Esophagus squamous epithelium (tissue), 5 donors: ENCODE measurements at places on chromosomes 7 and 10.

DNA sequence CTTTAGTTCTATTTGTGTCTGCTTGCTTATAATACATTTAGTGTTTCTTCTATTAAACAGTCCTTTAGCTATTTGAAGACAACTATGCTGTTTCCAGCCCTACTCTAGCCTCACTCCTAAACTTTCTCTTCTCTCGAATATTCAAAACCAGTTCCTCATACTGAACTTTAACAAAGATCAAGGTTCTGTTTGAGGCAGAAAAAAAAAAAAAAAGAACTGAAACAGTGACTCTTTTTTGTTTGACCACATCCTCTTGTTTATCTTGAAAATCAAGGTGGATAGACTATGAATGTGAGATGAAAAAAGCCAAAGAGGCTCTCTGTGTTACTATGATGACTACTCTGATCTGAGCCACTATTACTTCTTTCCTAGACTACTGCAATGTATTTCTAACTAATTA is 154.3 kb downstream of the ZNF365 start:
- DNase-seq: no peak

DNA sequence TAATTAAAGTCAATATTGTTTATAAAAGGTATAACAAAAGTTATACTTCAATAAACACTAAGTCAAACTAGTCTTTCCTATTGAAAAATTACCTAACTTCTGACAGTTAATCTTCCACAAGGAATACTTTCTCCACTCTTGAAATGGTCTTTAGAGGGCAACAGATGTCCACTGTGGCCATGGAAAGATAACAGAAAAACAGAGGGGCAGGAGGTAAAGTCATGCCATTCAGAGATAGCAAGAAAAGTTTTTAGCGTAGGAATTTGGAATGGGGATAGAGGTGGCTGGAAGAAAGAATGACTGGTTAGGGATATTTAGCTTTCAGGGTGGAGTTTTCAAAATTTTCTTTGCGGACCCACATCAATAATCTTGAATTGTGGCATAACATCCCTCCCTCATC is 34.7 kb downstream of the HYCC1 start:
- DNase-seq: no peak

DNA sequence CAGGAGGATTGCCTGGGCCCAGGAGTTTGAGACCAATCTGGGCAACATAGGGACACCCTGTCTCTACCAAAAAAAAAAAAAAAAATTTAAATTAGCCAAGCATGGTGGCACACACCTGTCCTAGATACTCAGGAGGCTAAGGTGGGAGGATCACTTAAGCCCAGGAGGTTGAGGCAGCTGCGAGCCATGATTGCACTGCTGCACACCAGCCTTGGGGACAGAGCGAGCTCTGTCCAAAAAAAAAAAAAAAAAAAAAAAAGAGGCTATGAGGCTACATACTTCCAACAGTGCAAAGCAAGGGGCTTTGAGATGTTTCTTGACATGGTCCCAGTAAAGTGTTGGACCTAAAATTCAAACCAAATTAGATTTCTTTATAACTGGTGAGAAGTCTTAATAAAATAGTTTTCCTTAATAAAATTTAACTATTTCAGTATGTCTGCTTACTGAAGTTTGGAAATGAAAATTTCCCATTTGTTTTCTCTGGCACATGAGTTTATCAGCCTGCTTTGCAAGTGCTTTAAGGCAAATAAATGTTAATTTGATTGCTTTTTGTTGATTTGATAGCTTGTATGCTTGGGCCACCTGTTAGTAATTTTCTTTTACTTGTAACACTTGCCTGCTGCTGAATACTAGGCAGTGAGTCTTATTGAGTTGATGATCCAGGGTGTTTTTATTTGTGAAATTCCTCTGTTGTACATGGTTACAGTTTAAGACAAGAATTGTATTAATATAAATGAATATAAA is 16.1 kb downstream of the CALU start:
- no peak for DNase-seq

- no peak for DNase-seq
Observed at GRCh38 chr7:70694971-70695794, 436.8 kb upstream of the GALNT17 start.

DNA sequence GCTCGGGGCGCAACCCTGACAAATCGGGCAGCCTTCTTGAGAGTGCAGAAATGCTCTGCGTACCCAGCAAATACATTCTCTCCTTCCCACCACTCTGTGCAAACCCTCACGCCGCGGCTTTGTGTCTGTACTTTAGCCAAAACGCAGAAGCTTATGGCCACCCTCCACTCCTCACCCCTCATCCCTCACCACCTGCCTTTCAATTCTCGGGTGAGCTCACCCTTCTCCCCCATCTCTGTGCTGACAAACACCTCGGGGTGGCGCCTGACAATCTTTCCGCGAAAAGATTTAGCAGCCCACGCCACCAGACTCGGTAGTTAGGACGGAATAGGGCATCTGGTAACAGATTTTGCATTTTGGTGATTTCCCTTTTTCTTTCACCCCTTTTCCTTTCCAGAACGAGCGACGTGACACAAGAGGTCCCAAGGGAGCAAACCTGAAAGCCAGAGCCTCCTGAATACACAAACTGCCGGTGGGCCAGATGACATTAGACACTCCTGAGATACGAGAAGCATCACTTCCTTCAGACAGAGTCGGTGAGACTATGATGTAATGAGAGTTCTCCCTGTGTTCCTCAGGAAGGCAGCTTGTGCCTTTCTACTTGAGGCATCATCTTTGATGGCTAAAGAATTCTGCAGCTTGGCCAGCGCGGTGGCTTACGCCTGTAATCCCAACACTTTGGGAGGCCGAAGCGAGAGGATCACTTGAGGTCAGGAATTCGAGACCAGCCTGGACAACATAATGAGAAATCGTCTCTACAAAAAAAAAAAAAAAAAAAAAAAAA is 671 bp upstream of the ATAD1 start:
- no peak for DNase-seq

- no peak for DNase-seq
Observed at GRCh38 chr10:33015761-33016547, 57.9 kb upstream of the ITGB1 start.

GRCh38 chr10:103184615-103185014 is 8.5 kb downstream of the NT5C2 start:
- no peak for DNase-seq

DNA sequence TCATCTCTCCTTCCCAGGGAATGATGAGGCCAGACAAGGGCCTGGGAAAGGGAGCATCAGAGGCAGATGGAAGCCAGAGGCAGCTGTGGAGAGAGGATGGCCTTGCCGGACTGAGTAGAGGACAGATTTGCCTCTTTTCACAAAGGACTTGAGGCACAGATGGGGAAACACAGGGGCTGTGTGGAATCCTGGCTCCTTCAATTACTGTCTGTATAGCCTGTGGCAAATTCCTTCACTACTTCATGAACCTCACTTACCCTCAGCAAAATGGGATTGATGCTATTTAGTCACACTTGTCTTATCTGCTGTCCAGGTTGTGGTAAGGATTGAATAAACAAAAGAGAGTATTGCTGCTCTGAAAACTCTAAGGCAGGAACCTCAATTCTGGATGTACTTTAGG is 40.3 kb downstream of the SLC25A28 start:
- no peak for DNase-seq
